ENCODE measurements at places on chromosomes 1 and 21.

DNA sequence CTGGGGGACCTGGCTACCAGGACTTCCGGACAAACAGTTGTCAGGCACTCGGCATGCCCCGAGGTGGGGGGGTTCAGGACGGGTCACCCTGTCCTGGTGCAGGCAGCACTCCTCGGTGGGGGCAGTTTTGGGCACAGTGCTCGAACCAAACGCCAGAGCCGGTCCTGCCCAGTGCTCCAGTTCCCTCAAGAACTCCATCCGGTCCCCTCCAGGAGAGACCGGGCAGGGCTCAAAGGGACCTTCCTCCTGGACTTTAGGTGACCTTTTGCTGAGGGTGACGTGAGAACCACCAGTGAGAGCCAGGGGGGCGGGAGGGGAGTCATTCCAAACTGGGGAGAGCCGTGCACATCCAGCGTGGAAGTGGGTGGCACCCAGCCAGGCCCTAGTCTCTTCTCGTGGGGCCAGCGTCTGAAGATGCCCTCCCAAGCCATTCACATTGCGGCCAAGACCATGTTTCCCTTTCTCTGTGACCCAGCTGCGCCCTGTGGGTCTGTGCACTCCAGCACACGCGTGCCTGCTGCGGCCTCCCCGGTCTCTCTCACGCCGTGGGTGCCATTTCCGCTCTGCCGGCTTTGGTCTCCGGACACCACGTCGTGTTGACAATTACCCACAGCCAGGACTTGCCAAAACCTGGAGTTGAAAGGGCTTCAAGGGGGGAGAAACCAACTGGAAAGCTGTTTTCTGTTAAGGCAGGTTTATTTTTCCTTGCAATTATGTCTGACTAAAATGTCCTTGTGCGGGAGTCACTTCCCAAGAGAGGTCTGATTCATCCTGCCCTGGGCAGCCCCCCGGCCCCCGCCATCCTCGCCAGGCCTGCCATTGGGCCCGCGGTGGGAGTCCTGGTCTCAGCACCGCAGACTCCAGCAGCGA is 178.8 kb upstream of the ARHGEF16 start:
- DNase-seq = no peak

DNA sequence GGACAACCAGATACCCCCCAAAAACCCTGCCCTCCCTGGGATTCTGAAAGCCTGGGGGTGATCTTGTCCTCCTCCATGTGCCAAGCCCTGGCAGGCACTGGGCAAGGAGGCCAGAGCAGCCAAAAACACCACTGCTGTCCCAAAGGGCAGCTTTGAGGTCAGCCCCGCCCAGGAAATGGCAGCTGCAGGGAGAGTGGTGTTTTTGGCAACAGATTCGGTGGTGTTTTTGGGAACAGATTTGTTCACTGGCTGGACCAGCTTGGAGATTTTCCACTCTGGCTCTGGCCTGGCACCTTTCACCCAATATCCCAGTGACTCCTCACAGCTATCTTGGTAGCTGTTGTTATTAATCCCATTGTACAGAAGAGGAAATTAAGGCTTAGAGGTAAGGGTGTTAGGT is 34.7 kb downstream of the LRP8 start:
- no peak for DNase-seq

DNA sequence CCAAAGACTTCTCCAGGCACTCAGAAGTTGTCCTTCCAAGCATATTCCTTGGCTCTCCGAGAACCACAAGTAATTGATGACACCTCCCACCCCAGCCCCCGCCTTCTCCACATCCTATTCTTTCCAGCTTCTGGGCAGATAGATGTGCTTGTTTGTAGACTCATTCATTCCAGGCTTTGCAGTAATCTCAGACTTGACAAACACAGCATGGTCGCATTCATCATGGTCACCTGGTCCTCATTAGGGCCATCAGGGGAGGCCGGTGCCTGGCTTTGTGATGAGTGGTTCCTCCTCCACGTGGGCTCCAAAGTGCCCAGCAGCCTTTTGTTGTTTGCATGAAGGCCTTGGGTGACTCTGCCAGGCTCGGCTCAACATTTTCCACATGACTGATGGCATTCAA is 28.5 kb upstream of the KCNE2 start:
- no peak for DNase-seq

DNA sequence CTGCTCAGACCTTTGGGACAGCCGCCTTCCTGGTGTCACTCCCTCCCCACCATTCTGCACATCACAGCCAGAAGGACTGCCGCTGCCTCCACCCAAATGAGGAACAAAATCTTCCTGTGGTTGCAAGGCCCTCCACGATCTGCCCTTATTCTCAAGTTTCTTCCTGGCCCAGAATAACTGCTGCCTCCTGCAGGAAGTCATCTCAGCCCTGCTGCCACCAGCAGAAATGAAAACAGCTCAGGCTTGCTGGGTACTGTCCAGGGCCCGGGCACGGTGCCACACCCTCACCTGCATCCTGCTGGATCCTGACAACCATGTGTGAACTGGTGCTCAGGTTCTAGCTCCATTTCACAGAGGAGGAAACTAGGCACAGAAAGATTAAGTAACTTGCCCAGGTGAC is 2.8 kb downstream of the CLDN19 start:
- DNase-seq = no peak

DNA sequence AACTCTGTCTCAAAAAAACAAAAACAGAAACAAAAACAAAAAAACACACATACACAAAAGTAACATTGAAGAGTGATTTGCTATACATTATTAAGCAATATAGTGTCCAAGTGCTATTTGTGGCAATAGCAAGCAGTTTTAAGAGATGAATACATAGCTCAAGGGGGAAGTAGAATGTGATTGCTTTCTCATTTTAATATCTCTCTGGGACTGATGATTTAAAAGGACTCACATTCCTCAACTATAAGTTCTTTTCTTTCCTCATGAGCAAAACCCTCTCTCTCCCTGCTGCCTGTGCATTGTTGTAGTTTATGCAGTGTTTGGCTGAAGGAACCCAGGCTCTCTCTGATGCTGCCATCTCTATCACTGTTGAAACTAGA is 47.0 kb upstream of the CSF1 start:
- DNase-seq = no peak

GRCh38 chr1:103788377-103788776 is 38.7 kb downstream of the AMY1C start:
- DNase-seq = no peak

- DNase-seq = no peak
Observed at GRCh38 chr21:31293986-31294385, 50.1 kb downstream of the TIAM1 start.

GRCh38 chr1:119956306-119956705 is 60.0 kb upstream of the ADAM30 start:
- no peak for DNase-seq

DNA sequence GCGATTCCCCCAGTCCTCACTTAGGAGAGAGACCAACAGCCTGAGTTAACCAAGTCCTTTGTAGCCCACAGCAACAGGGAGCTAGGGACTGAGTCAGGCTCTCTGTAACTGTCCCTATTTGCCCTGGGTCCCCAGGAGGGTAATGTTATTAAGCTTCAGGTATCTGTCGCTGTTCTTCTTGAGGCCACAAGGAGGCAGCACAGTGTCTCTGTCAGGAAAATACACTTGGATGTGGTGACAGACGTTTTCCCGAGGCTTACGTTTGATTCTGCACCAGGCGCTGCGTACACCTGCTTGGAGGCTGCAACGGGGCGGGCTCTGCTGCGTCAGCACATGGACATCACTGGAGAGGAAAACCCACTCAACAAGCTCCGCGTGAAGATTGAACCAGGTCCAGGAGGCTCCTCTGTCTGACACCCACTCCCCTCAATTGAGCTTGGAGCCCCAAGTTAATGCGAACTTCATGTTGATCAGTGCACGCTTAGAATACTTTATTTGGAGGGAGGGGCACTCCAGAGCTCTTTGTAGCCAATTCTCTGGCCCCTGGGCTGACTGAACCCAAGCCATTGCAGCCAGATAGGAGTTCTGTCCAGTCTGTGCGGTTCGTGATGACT is 10.7 kb upstream of the ELF3 start:
- no peak for DNase-seq

GRCh38 chr1:53087332-53088285 is 25.6 kb downstream of the PODN start:
- no peak for DNase-seq

GRCh38 chr1:159783724-159784123 is 3.0 kb downstream of the DUSP23 start:
- DNase-seq = no peak
